ENCODE measurements at places on chromosomes 4 and X. TPM values are rescaled to one million over a fixed set of nuclear protein-coding genes. Genes with fewer than 3 reads are reported as not detected.

DNA sequence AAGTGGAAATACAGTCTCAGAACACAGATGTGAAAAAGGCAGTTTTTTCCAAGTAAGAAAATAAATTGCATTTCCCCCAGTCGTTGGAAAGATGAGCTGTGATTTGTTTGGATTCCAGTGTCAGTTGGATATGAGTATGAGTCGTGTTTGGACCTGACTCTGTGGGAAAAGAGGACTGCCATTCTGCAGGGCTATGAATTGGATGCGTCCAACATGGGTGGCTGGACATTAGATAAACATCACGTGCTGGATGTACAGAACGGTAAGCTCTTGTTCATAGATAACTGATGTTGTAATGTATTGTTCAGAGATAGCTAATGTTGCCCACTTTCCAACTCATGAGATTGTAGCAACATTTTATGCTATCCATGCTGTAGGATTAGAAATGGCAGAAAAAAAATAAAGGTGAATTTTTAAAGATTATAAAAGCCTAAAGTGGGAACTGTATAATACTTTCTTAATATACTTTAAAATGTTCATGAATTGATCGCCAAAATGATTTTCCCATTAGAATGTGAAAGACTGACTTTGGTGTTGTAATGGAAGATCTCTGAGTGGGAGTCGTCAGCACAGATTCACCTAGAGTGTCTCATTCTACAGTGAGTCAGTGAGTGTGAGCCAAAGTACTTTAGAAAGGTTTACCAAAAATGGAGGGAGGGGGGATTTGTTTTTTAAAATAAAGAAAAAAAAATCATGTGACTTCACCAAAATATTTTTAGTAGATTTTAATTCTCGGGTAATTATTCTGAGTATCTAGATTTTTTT is 178.7 kb downstream of the DCTD start:
- H3K27me3 ChIP-seq: no peaks in the 10 kb centered on the region
- H3K4me3 ChIP-seq: no peak overlapping the region
- no peaks in the 10 kb centered on the region for H3K4me1 ChIP-seq
- DNase-seq: no peak

DNA sequence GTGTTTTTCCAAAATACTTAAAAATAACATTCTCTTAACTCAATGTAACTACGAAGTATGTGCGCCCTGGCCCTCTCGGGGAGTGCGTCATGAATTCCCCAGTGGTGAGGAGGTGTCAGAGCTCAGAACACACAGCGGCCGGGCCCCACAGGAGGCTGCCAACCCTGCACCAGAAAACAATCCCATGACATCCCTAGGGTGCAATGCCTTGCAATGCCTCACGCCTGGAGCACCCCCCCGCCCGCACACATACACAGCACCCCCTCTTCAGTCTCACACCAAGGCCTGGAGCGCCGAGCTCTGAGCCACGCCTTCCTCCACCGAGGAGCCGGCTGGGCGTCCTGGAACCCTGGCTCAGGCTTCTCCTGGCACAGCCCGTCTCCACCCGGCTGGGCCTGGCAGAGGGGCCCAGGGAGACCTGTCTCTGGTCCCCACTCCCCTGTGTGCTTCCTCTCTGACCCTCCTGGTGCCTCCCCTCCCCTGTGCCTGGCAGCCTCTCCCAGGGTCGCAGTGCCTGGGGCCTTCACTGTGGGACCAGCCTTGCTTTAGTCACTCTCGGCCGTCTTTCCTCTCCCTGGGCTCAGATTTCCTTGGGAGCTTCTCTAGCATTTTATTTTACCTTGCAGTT is 108.2 kb upstream of the ADRA2C start:
- no peaks in the 10 kb centered on the region for H3K4me1 ChIP-seq
- H3K27me3 ChIP-seq: no peaks in the 10 kb centered on the region
- no peak overlapping the region for H3K4me3 ChIP-seq
- H3K36me3 ChIP-seq: no peaks in the 10 kb centered on the region
- no peak for DNase-seq
- no peak overlapping the region for H3K27ac ChIP-seq

Gene PAGE2
- not detected for total RNA-seq

- no peaks in the 10 kb centered on the region for H3K4me1 ChIP-seq
- H3K4me3 ChIP-seq: no peak overlapping the region
- DNase-seq: no peak
- H3K27ac ChIP-seq: no peak overlapping the region
- peaks cover 75% of the 10 kb centered on the region for H3K36me3 ChIP-seq
Observed at GRCh38 chr4:15516494-15516893, 46.8 kb downstream of the CC2D2A start.

Gene MAP3K15
- 0.33 TPM for total RNA-seq

DNA sequence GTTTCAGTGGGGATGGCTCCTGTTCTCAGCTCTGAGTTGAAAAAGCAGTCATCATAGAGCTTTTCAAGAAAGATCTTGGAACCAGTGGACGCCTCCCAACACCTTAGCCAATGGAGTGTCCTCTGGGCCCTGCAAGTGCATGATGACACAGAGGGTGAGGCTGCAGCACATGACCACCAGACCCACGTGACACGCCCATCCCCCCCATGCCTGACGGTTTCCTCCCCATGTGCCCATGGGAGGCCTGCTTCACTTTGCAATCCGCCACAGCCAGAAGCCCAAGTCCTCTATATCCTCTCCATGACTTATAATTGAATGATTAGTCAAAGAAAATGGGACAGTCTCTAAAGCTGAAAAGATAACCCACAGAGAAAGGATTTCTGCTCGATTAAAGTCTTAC is 187.0 kb downstream of the AFAP1 start:
- DNase-seq: no peak
- H3K27me3 ChIP-seq: no peaks in the 10 kb centered on the region
- H3K4me1 ChIP-seq: peaks cover 29% of the 10 kb centered on the region
- H3K36me3 ChIP-seq: no peaks in the 10 kb centered on the region

DNA sequence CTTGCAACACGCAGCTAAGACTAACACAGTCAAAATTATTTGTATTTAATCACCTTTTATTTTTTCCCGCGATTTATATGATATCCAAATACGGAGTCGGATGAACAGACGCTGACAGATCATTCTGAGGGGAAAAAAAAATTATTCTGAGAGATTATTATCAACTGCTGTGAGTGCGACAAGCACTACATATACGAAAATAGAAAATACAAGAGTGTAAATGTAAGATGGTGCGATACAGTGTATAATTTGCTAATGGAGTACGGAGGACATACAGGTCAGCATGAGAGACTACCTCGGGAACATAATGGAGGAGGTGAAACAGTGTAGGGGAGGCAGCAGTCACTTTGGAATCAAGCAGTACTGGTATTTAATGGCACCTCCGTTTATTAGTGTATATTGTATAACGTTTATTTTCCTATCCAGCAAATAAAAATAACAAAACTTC is 2.8 kb upstream of the LIN54 start:
- H3K4me3 ChIP-seq: peak overlapping the region; percentile 84
- H3K4me1 ChIP-seq: peaks cover 40% of the 10 kb centered on the region
- no peaks in the 10 kb centered on the region for H3K36me3 ChIP-seq
- no peaks in the 10 kb centered on the region for H3K27me3 ChIP-seq
- no peak for DNase-seq

DNA sequence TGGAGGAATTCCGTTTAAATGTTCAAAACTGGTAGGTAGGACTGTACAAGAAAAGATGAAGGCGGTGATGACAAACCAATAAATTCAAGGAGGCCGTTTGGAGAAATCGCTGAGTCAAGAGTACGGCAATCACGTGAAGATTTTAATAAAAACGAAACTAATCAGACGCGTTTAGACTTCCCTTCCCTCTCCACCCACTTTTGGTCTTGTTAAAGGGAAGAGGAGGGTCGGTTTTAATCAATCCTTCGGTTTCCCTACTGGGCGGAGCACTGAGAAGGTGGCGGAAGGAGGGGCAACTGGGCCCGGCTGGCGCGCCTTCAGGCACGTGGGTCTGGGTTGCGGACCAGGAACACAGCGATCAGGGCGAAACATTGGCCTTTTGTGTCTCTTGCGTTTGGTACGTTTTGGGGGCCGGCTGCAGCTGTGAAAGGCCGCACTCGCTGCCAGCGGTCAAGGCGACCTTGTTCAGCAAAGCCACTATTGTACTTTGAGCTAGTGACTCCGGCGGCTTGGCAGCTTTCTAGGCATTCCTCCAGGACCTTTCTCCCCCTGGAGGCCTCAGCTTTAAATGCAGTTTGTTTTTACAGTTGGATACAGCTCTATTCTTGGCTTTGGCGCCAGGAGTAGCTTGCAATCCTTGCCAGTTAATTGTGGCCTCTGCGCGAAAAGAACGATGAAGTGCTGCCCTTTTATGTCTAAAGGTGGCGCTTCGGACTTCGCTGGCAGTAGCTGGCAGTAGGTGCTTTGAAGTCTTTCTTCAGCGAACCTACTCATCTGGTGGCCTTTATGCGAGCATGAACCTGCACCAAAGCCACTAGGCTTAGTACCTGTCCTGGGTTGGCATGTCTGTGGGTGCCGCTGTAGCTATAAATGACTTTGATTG is 16.8 kb upstream of the LAMP2 start:
- peak overlapping the region; percentile 79 for H3K27ac ChIP-seq
- no peaks in the 10 kb centered on the region for H3K36me3 ChIP-seq
- H3K27me3 ChIP-seq: no peaks in the 10 kb centered on the region
- H3K4me1 ChIP-seq: peaks cover 8% of the 10 kb centered on the region

GRCh38 chrX:138756234-138756633 is 44.7 kb upstream of the FGF13 start:
- H3K36me3 ChIP-seq: no peaks in the 10 kb centered on the region
- no peak for DNase-seq
- no peaks in the 10 kb centered on the region for H3K27me3 ChIP-seq
- no peak overlapping the region for H3K4me3 ChIP-seq
- no peak overlapping the region for H3K27ac ChIP-seq

Gene TMEM33
- total RNA-seq: 28.3 TPM

GRCh38 chr4:5751666-5752375 is 40.8 kb downstream of the EVC start:
- H3K27me3 ChIP-seq: no peaks in the 10 kb centered on the region
- H3K27ac ChIP-seq: no peak overlapping the region
- peaks cover 90% of the 10 kb centered on the region for H3K36me3 ChIP-seq
- peaks cover 15% of the 10 kb centered on the region for H3K4me1 ChIP-seq
- no peak for DNase-seq

Gene PSMD10
- total RNA-seq: 33.1 TPM

- H3K4me1 ChIP-seq: peaks cover 45% of the 10 kb centered on the region
- no peaks in the 10 kb centered on the region for H3K27me3 ChIP-seq
- no peak for DNase-seq
Observed at GRCh38 chr4:8402640-8403039, 37.9 kb downstream of the ACOX3 start.

- DNase-seq: no peak
- H3K27me3 ChIP-seq: no peaks in the 10 kb centered on the region
- H3K4me1 ChIP-seq: peaks cover 4% of the 10 kb centered on the region
- no peaks in the 10 kb centered on the region for H3K36me3 ChIP-seq
- no peak overlapping the region for H3K27ac ChIP-seq
Observed at GRCh38 chr4:68368691-68369131, 18.8 kb upstream of the YTHDC1 start.

Gene PLAC8
- total RNA-seq: 2.5 TPM

Gene FOXP3
- not detected for total RNA-seq

DNA sequence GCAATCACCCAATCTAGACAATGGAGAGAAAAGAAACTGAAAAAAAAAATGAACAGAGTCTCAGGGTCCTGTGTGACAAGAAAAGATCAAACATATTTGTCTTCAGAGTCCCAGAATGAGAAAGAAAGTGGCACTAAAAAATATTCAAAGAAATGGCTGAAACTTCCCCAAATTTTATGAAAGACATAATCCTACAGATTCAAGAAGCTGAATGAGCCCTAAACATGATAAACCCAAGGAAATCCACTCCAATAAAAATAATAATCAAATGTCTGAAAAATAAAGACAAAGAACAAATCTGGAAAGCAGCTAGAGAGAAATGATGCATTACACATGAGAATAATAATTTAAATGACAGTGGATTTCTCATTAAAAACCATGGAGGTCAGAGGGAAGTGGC is 130.3 kb upstream of the CITED1 start:
- H3K36me3 ChIP-seq: no peaks in the 10 kb centered on the region
- H3K4me3 ChIP-seq: no peak overlapping the region
- DNase-seq: no peak
- H3K4me1 ChIP-seq: no peaks in the 10 kb centered on the region
- no peaks in the 10 kb centered on the region for H3K27me3 ChIP-seq
- H3K27ac ChIP-seq: no peak overlapping the region

Gene ENPEP
- total RNA-seq: 5.0 TPM

Gene NDST3
- total RNA-seq: not detected

Gene MSX1
- total RNA-seq: 3.2 TPM

Gene XAGE1A
- total RNA-seq: not detected

- H3K27ac ChIP-seq: no peak overlapping the region
- peaks cover 95% of the 10 kb centered on the region for H3K36me3 ChIP-seq
- no peak for DNase-seq
- no peak overlapping the region for H3K4me3 ChIP-seq
- no peaks in the 10 kb centered on the region for H3K27me3 ChIP-seq
Observed at GRCh38 chr4:961351-962230, 11.8 kb downstream of the DGKQ start.

Gene SSX2B
- not detected for total RNA-seq

Gene PUDP
- total RNA-seq: 9.4 TPM

Gene SYP
- total RNA-seq: 6.5 TPM

Gene ATOH1
- not detected for total RNA-seq

- no peak for DNase-seq
- peaks cover 55% of the 10 kb centered on the region for H3K4me1 ChIP-seq
- peak overlapping the region; percentile 84 for H3K27ac ChIP-seq
- no peaks in the 10 kb centered on the region for H3K36me3 ChIP-seq
- peak overlapping the region; percentile 32 for H3K4me3 ChIP-seq
Observed at GRCh38 chr4:7206911-7207567, 14.7 kb downstream of the SORCS2 start.

Gene KIT
- total RNA-seq: 81.3 TPM

- no peak overlapping the region for H3K27ac ChIP-seq
- H3K4me1 ChIP-seq: no peaks in the 10 kb centered on the region
- DNase-seq: no peak
- H3K27me3 ChIP-seq: no peaks in the 10 kb centered on the region
Observed at GRCh38 chrX:118251271-118251670, 94.6 kb upstream of the WDR44 start.

GRCh38 chr4:40923316-40924095 is 173.8 kb downstream of the NSUN7 start:
- peaks cover 6% of the 10 kb centered on the region for H3K36me3 ChIP-seq
- H3K4me1 ChIP-seq: peaks cover 14% of the 10 kb centered on the region
- no peak overlapping the region for H3K4me3 ChIP-seq
- DNase-seq: no peak
- no peaks in the 10 kb centered on the region for H3K27me3 ChIP-seq

DNA sequence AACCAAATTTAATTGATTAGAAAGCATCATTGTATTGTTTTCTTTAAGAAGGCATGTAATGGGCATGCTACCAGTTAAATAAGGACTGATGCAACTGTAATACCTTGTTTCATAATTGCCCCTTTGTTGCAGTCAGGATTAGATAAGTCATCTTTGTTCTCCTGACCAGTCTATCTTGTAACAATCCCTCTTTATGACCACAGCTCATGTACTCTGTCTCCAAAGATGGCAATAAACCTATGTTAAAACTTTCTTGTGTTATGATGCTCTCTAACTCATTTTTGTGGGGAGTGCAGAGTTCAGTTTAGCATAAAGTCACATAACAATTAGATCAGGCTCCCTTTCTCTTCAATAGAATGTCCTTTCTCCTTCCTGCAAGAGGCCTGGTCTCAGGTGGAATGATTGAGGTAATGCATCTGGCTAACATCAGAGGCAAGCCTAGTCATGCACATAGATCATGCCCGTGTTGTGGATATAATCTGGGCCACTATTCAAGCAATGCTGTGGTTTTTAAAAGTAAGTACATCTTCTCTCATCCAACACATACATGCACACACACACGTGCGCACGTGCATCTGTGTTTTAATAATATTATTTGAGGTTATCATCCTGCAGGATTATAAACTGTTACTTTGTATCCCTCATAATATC is 45.6 kb downstream of the TMEM154 start:
- no peak for DNase-seq
- no peaks in the 10 kb centered on the region for H3K4me1 ChIP-seq
- no peaks in the 10 kb centered on the region for H3K36me3 ChIP-seq
- no peak overlapping the region for H3K27ac ChIP-seq

Gene MAGEB2
- total RNA-seq: not detected
